ENCODE measurements at places on chromosomes 3 and 15. TPM values are rescaled to one million over a fixed set of nuclear protein-coding genes. Genes with fewer than 3 reads are reported as not detected.

CCDC39 gene
- total RNA-seq: not detected

DNA sequence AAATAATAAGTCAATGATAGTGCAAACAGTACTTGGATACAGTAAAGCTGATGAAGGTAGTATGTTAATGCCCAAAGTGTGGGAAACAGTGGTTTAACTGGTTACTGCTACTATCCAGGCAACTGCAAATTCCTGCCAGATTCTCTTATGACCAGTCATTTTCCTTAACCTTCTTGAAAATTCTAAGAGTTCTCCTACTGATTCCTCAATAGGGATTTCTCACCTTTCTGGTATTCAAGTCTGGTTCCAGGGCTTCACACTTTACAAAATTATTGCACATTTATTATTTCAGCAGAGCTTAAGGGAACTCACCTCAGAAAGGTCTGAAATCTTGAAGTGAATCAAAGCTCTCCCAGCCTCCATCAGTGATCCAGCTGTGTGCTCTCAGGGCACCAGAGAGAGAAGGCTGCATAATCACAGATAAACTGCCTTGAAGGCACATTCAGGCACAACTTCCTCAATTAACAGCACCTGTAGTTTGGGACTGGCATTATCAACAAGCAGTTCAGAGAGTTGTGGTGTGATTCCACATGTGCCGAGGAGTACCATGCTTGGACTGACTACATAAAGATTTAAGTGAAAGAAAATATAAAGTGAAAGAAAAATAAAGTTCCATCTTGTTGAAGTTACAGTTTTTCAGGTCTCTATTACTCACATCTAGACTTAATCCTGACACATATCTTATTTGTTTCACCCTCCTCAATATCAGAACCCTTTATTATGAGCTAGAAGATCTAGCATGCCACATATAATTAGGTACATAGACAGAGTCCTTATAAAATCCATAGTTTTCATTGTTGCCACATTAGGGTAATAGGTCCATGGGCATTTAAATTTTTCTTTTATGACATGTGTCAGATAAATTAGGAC lies 59.5 kb upstream of the TIPARP start:
- no peak for DNase-seq
- H3K27ac ChIP-seq: no peak overlapping the region
- no peaks in the 10 kb centered on the region for H3K36me3 ChIP-seq
- H3K4me1 ChIP-seq: peaks cover 6% of the 10 kb centered on the region
- H3K27me3 ChIP-seq: no peaks in the 10 kb centered on the region

- no peaks in the 10 kb centered on the region for H3K27me3 ChIP-seq
- H3K4me1 ChIP-seq: no peaks in the 10 kb centered on the region
- DNase-seq: no peak
- H3K27ac ChIP-seq: no peak overlapping the region
- H3K4me3 ChIP-seq: no peak overlapping the region
- no peaks in the 10 kb centered on the region for H3K36me3 ChIP-seq
Observed at GRCh38 chr3:143158014-143158988, 38.7 kb downstream of the CHST2 start.

TMCO5A gene
- total RNA-seq: not detected

DNA sequence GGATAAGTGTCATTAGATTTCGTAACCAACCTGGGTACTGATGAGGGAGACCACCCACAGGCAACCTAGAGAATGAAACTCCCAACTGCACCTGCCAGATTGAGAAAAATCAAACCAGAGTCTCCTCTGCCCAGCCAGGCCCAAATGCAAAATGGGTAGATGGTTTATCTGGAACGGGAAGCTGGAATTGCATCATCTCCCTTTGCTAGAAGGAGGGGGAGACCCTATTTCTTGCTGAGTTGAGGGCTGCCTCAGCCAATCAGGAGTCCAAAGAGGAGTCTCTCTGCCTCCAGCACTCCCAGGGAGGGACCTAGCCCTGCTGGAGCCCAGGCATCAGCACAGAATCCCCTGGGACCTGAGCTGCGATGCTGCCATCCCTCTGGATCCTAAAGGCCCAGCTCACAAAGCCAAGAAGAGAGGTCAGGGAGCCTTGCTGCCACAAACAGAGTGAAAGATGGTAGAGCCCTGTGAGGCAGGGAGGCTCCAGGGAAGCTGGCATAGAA lies 8.1 kb downstream of the RMDN3 start:
- H3K27me3 ChIP-seq: no peaks in the 10 kb centered on the region
- H3K4me1 ChIP-seq: peaks cover 8% of the 10 kb centered on the region
- no peak overlapping the region for H3K4me3 ChIP-seq
- peaks cover 98% of the 10 kb centered on the region for H3K36me3 ChIP-seq

ENTPD3 gene
- total RNA-seq: 0.40 TPM

DNA sequence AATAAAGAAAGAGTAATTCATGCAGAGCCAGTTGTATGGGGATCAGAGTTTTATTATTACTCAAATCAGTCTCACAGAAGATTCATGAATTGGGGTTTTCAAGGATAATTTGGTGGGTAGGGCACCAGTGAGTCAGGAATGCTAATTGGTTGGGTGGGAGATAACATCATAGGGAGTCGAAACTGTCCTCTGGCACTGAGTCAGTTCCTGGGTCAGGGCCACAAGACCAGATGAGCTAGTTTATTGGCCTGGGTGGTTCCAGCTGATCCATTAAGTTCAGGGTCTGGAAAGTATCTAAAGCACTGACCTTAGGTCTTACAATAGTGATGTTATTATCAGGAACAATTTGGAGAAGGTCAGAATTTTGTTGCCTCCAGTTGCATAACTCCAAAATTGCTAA lies 998.6 kb upstream of the EPHA6 start:
- no peaks in the 10 kb centered on the region for H3K4me1 ChIP-seq
- no peaks in the 10 kb centered on the region for H3K36me3 ChIP-seq
- no peak overlapping the region for H3K27ac ChIP-seq

DNA sequence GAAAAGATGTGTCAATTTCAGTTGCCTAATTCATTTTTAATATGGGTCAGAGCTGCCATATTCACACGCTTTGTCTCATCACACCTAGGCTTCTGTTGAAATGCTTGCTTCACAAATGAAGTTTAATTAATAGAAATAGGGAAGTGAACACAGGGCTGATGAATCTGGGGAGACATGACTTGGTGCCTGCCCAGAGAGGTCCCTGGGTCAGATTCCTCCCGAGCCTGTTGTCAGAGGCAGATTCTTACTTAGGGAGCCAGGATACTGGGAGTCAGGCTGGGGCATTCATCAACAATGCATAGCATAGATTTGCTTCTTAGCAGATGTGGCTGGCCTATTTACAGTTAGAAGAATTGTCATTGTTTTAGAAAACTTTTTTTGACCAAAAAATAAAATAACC lies 90.6 kb downstream of the CACNA1D start:
- DNase-seq: no peak
- H3K4me1 ChIP-seq: no peaks in the 10 kb centered on the region
- no peak overlapping the region for H3K27ac ChIP-seq

GRCh38 chr3:29329986-29330890 lies 49.4 kb downstream of the RBMS3 start:
- H3K4me3 ChIP-seq: no peak overlapping the region
- no peaks in the 10 kb centered on the region for H3K36me3 ChIP-seq
- H3K27me3 ChIP-seq: no peaks in the 10 kb centered on the region
- H3K27ac ChIP-seq: peak overlapping the region; percentile 56
- peaks cover 29% of the 10 kb centered on the region for H3K4me1 ChIP-seq
- DNase-seq: no peak

GRCh38 chr3:15258720-15259119 lies 52.7 kb downstream of the CAPN7 start:
- no peak for DNase-seq
- H3K4me1 ChIP-seq: peaks cover 21% of the 10 kb centered on the region
- no peak overlapping the region for H3K27ac ChIP-seq
- H3K36me3 ChIP-seq: no peaks in the 10 kb centered on the region
- no peaks in the 10 kb centered on the region for H3K27me3 ChIP-seq
